ENCODE measurements at places on chromosomes 3 and 15. TPM values are rescaled to one million over a fixed set of nuclear protein-coding genes. Genes with fewer than 3 reads are reported as not detected.

Gene VGLL3
- 4.2 TPM for polyA plus RNA-seq

Gene PLA2G4E
- not detected for polyA plus RNA-seq

Gene BLM
- polyA plus RNA-seq: 11.5 TPM

Gene LIPC
- 15.4 TPM for polyA plus RNA-seq

Gene AHSG
- polyA plus RNA-seq: 2.2 TPM

Gene GOLGA6A
- polyA plus RNA-seq: 0.24 TPM

Gene USP50
- 1.2 TPM for polyA plus RNA-seq

Gene SSR3
- 131 TPM for polyA plus RNA-seq

Gene RASL12
- 5.7 TPM for polyA plus RNA-seq

Gene RYR3
- polyA plus RNA-seq: 12.5 TPM

Gene HRH1
- 2.3 TPM for polyA plus RNA-seq

Gene ANKDD1A
- 6.0 TPM for polyA plus RNA-seq

Gene TCF12
- polyA plus RNA-seq: 162 TPM

Gene PIF1
- 17.4 TPM for polyA plus RNA-seq

Gene CKMT1A
- polyA plus RNA-seq: 1.6 TPM

Gene NR2E3
- 0.45 TPM for polyA plus RNA-seq

Gene CISH
- 30.6 TPM for polyA plus RNA-seq

Gene GMNC
- polyA plus RNA-seq: 5.6 TPM

Gene FSIP1
- polyA plus RNA-seq: 1.4 TPM

Gene ZPLD1
- 0.78 TPM for polyA plus RNA-seq

Gene GABRR3
- polyA plus RNA-seq: 0.03 TPM

Data from renal cortex interstitium (tissue), 15 donors.